ENCODE measurements at places on chromosomes 6 and 20.

- DNase-seq: no peak
These were observed 648.5 kb downstream of the HTR1B start for GRCh38 chr6:76814496-76815458.

DNA sequence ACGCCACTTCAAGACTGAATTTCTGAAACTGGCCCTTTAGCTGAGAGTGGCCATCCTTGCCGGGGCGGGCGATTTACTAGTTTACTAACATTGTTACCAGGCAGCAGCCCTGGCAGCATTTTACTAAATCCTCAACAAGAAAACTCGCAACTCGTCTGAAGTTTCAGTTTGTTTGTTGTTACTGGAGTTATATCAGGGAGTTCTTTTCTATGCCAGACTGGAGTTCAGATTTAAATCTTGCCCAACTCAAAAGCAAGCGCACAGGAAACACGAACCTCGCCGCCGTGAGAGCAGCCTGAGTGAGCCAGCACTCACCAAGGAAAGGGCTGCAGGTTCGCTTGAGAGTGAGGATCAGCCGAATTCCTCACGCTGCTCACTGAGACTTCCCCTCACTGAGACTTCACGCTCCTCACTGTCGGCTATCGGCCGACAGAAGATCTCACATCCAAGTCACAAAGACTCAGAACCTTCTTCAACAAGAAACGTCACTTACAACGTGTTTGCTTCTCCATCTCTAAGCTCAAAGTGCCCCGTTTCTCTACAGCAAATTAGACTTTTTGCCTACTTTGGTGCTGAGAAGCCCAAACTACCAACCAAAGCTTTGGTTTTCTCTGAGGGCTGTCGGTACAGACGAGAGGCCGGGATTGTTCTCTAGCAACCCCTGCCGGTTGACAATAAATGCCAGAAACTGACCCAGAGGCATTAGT, 78.9 kb downstream of the OLIG3 start:
- DNase-seq: peak; percentile 36

GRCh38 chr6:164347455-164347854, 932.9 kb downstream of the QKI start:
- no peak for DNase-seq

GRCh38 chr6:123962508-123962907, 158.8 kb downstream of the NKAIN2 start:
- DNase-seq: peak; percentile 19

DNA sequence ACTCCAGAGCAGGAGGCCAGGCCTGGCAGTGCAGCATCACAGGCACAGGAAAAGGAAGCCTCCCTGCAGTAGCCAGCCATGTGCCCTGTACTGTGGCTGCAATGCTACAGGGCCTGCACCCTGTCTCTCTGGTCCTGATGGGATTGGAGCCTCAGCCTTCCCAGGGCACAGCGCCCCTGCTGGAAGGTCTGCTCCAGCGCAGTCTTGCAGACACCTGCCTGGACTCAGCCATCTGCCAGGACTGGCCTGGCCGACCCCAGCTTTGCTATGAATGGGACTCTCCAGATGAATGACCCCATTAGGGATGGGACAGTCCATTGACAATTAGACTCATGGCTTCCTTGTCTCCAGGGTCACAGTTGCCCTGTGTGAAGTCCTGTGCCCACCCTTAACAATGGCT, 251.6 kb downstream of the ERMARD start:
- no peak for DNase-seq

- no peak for DNase-seq
These were observed 583.8 kb upstream of the ARID1B start for GRCh38 chr6:156193381-156193780.

GRCh38 chr6:18330548-18331081, 56.5 kb upstream of the RNF144B start:
- no peak for DNase-seq

- no peak for DNase-seq
These were observed 28.0 kb upstream of the PHACTR3 start for GRCh38 chr20:59576216-59576953.

DNA sequence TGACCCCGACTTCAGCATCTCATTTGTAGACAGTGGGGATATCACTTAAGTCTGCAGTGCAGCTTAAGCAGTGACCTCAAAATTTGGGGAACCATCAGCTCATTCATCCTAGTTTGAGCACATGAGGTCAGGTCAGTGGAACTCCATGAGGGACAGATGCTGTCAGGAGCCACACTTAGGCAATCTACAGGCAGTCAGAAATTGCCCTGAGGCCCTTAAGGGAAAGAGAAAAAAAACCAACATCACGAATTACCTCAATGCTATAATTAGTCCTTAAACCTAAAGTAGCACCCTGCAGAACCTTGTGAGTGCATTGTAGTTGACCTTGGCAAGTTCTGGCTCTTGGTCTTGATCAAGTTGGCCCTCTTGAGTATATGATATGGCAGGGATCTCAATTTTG, 21.1 kb downstream of the TMEM74B start:
- DNase-seq: no peak

DNA sequence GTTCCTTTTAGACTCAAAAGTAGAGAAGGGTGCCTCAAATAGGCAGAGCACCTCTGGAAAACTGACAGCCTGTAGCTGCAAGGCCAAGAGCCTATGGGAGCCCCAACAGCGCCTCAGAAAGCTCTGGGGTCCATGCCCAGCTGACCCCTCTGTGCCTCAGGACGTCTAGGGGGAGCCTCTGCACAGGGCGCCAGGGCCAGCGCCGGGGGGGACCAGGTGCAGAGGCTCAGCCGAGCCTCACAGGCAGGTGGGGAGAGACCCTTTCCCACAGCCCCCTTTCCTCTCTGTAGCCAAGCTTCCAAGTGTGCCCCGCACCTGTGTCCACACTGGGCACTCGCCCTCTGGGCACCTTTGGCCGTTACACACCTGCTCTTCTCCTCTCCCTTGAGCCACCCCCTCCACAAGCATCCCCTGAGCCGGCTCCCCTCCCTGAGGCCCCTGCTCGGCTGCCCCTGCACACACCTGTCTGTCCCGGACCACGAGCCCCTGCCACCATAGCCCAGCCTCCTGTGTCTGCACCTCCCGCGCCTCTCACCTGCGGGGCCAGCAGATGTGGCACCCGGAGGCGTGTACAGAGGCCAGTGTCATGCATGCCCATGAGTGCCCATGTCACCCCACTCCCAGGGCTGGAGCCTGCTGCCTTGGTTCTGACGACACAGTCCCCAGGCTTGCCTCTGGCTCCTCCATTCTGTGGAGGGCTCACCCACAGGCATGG, 53.2 kb downstream of the GINS1 start:
- no peak for DNase-seq

- DNase-seq: no peak
These were observed 639.9 kb upstream of the PTCHD4 start for GRCh38 chr6:48750861-48751260.

GRCh38 chr20:47175493-47175892, 181.0 kb downstream of the ZMYND8 start:
- no peak for DNase-seq

- no peak for DNase-seq
These were observed 14.9 kb downstream of the DEFB114 start for GRCh38 chr6:49949062-49949461.

DNA sequence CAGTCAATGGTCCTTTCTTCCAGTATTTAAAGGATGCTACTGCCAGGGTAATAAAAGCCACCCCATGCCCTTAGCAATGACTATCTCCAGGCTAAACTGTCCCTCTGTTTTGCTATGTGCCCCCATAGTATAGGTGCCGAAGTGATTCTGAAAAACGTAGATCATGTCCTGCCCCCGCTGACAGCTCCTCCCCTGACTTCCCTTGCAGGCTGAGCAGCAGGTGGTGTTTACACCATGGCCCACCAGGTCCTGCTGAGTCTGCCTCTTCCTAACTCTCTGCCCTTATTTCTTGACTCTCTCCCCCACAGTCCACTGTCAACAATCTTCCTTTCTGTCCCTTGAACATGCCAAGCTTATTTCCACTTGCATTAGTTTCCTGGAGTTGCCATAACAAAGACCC, 352.5 kb upstream of the TSHZ2 start:
- no peak for DNase-seq

DNA sequence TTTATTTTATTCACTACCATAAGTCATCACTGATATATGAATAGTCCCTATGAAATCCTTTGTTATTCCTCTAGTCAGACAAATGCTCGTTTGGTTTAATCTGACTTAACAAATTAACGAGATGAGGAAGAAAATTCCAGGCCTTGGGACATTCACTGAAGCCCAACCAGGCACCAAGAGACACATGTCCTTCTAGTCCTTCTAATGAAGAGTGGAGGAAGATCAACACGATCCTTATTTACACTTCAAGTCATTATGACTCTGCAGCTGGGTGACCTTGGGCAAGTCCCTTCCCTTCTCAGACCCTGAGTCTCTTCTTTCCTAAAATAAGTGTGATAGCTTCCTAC, 117.5 kb downstream of the CEBPB start:
- no peak for DNase-seq

DNA sequence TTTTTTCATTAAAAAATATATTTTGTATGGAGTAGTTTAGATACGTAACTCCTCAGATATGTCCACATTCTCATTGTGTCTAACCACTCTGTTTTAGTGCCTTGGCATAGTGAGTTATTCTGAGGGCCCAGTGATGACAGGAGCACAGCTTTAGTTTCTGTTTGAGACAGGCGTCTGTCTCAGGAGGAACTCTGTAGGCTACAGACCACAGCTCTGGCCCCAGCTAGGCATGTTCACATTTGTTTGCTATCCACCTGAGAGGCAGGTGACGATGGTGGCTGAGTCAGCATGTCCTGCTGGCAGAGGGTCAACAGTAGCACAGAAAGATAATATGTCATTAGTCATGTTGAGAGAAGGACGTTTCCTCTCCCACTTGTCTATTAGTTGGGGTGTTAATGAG, 16.3 kb downstream of the LRRC1 start:
- peak; percentile 50 for DNase-seq

- DNase-seq: no peak
These were observed 844.3 kb upstream of the MANEA start for GRCh38 chr6:94733066-94733465.

- DNase-seq: no peak
These were observed 21.7 kb downstream of the MDFI start for GRCh38 chr6:41659935-41660334.

- no peak for DNase-seq
These were observed 8.4 kb downstream of the SDC4 start for GRCh38 chr20:45339799-45340198.

GRCh38 chr6:157438611-157439111, 57.7 kb downstream of the ZDHHC14 start:
- DNase-seq: no peak

DNA sequence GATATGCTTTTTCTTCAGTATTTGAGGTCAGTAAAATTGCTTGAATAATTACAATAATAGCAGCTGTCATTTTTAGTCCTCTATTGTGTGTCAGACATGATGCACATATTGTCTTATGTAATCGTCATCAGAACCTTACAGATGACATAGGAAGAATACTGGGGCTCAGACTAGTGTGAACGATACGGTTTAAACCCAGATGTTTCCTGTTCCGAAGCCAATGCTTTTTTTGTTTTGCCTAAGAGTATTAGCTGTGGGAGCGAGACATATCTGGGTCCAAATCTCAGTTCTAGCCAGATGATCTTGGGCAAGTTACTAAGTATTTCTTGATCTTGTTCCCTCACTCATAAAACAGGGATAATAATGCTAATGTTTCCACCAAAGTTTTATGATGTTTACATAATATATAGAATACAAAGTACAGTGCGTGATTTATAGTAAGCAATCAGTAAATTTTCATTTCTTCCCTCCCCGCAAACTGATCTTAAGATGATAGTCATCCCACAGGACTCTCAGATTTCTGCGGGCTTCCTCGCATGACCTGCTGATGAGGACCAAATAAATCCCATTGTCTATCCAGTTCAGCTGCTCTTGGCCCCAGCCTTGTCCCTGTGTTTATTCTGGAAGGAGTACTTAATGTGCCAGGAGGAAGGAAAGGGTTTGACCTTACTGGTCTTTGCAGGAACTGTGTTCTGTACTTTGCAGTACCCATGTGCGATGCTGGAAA, 98.2 kb downstream of the CAP2 start:
- DNase-seq: no peak
